NCI-H1436 (cell line): ENCODE measurements at places on chromosomes 4 and X.

DNA sequence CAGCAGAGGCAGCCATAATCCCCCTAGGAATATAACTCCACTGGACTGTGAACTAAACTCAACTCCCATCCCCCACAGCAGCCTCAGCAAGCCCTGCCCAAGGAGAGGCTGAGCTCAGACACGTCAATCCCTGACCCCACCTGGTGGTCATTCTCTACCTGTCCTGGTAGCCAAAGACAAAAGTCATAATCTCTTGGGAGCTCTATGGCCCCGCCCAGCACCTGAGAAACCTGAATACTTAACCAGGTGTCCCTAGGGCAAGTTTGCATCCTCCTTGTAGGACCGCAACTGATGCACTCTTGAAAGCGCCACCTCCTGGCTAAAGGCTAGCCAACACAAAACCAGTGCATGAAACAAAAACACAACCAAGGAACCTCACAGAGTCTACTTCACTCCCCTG, 18.4 kb downstream of the CT47B1 start:
- DNase-seq: no peak

DNA sequence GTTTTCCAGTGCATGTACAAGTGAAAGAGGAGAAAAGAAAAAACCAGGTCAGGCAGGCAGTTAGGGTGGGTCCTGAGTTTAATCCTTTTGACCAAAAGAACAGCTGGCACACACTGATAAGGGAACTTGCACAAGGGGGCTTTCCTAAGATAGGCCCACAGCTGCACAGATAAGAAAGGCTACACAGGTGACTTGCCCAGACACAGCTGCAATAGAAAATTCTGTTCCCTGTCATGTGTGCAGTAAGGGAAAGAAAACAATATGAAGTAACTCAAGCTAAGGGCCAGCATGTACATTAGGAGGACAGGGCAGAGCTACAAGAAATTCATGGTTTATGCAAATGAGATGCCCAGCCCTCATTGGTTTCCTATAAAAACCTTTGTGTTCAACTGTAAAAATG, 32.9 kb downstream of the LUZP4 start:
- no peak for DNase-seq

- no peak for DNase-seq
These were observed 26.4 kb downstream of the ADD1 start for GRCh38 chr4:2870082-2870481.

DNA sequence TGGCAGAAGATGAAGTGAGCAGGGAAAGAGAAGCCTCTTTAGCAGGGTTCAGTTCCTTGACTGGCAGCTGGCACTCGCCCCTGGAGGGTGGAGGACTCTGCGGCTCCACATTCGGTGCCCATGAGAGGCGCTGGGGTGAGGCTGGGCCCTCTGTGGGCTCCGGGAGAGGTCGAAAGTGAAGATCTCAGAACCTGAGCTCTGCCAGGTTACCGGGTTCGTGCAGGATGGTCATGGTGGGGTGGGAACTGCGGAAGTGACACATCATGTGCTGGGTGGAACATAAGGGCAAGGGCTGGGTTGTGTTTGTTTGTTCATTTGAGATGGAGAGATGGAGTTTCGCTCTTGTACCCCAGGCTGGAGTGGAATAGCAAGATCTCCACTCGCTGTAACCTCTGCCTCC, 44.2 kb downstream of the TRIM61 start:
- DNase-seq: no peak

- no peak for DNase-seq
These were observed 713.4 kb downstream of the PCDH18 start for GRCh38 chr4:136818811-136819330.

- DNase-seq: no peak
These were observed 35.4 kb downstream of the ARHGEF38 start for GRCh38 chr4:105587841-105588240.

- no peak for DNase-seq
These were observed 41.9 kb downstream of the SLC34A2 start for GRCh38 chr4:25697516-25697915.

DNA sequence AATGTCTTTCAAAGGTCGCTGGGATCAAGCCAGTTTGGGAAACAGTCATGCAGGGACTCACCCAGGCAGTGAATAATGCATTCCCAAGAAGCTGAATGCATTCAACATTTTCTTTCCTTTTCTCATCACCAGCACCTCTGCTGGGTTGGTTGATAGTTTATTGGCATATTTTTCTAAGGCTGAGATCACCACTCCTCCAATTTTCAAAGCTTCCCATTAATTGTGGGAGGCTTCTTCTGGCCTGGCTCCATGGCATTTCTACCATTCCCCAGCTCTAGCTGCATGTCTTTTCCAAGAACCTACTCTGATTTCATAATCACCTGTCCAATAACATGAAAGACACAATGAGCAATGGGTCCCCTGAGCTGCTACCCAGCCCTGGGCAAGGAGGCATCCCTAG, 35.8 kb downstream of the CHRDL1 start:
- DNase-seq: no peak

DNA sequence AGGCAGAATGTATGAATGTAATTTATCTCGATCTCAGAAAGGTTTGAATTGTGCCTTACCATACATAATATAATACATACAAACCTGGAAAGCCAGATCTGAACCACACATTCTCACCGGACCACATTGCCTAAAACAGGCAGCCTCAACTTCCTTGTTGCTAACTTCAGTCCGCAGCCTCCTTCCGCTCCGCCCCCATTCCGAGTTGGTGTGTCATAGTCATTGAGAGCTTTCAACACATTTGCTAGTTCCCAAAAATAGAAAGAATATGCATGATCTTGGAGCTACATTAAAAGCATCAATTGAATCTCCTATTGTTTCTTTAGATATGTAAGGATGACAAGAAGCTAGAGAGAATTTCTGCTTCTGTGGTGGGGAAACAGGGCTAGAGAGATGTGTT, 127.2 kb downstream of the ARHGEF9 start:
- DNase-seq: no peak

- DNase-seq: no peak
These were observed 2159.7 kb downstream of the PCDH7 start for GRCh38 chr4:32879913-32880312.

DNA sequence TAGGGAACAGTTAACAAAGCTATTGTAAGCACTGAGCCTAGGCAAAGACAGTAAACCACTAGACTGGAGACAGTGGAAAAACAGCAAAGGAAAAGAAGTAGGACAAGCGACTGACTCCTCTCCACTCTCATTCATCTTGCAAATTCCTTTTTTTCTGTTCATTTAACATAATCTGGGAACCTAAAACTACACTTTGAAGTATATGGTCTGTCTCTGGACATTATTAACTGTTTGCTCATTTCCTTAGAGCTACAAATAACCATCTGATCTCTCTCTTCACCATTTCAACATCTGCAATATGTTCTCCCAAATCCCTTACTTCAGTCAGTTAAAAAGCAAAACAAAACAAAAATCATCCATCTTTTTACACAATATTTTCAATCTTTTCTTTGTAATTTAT, 642 bp downstream of the HMGN5 start:
- no peak for DNase-seq

- no peak for DNase-seq
These were observed 21.1 kb downstream of the VSIG4 start for GRCh38 chrX:66018585-66019309.

GRCh38 chrX:69207216-69207615, 42.0 kb upstream of the PJA1 start:
- no peak for DNase-seq

GRCh38 chr4:123597586-123597985, 201.0 kb downstream of the SPRY1 start:
- DNase-seq: no peak

GRCh38 chr4:114273238-114273637, 293.8 kb upstream of the ARSJ start:
- DNase-seq: no peak

DNA sequence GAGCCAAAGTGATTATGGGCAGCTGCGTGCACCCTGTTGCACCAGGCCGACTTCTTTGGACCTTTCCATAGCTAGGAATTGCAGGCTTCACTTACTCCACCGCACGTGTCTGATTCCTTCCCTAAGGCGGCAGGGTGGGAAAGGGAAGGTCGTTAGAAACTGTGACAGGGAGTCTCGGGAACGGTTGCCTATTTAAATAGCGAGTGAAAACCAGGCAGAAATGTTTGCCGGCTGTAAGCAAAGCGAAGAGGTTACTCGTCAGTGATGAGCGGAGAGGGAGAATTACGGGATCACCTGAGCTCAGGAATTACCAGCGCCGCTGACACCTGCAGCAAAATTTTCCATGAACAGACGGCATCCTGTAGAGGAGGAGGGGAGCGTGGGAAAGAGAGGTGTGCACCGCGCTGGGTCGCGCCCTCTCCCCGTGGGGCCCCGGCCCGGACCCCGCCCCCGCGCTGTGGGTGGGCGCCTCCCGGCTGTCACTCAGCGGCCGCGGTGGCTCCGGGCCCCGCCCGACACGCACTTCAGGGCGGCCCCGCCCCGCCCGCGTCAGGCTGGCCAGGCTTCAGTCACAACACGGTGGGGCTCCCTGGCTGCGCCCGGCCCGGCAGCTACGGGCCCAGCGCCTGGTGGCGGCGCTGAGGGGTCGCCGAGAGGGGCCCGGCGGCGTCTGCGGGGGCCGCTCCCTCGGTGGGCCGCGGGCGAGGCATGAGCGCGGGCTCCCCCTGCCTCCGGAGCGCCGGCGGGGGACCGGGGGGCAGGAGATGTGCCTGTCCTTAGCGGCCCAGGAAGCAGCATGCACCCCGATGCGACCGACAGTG, at the start of gene SNX25:
Gene SNX25 (plus strand): TSS at position 568 of the 821 bp plus-strand sequence. CDS start 229 bp downstream, at position 797.
- DNase-seq: peak; percentile 66

- DNase-seq: no peak
These were observed 1.5 kb upstream of the ENPEP start for GRCh38 chr4:110474481-110474880.

GRCh38 chrX:133258481-133258880, 40.3 kb upstream of the TFDP3 start:
- DNase-seq: no peak

DNA sequence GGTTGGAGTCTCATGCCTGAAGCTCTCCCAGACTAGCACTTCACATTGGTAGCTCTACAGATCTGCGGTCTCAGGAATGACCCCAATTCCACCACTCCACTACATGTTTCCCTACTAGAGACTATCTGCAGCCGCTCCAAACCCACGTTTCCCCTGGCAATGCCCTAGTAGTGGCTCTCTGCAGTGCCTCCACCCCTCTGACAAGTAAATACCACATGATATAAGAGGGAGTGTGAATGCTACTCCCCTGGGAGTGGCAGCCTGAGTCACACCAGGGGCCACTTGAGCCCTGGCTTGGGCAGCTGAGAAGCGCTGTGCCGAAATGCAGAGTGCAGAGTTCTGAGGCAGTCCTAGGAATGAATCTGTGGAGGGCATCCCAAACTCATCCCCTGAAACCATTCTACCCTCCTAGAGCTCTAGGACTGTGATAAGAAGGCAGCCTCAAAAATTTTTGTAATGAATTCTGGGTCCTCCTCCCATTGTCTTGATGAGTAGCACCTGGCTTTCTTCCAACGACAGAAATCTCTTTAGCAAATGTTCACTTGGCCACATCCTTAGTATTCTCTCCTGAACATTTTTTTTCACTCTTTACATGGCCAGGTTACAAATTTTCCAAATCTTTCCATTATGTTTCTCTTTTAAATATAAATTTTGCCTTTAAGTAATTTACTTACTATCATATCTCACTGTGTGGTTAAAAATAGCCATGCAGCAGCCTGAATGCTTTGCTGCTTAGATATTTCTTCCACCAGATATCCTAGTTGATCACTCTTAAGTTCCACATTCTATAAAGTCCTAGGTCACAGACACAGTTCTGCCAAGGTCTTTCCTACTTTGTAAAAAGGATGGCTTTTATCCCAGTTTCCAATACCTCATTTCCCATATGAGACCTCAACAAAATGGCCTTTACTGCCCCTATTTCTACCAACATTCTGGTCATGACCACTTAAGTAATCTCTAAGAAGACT, 160.2 kb upstream of the CPEB2 start:
- DNase-seq: no peak

DNA sequence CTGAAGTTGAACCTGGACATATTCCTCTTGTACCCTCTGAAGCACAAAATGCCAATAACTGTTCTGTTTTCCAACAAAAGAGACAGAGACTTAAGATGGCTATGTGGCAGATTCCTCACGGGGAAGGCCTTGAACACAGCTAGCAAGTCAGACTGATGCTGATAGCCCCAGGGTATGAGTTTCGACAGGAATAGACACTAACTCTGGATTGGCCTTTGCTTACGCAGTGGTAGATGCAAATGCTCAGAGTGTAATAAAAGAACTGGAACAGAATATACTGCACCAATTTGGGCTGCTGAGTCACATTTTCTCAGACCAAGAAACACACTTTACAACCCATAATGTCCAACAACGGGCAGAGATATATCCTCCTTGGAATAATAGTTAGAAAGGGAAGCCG, 173.8 kb downstream of the DLG3 start:
- no peak for DNase-seq

DNA sequence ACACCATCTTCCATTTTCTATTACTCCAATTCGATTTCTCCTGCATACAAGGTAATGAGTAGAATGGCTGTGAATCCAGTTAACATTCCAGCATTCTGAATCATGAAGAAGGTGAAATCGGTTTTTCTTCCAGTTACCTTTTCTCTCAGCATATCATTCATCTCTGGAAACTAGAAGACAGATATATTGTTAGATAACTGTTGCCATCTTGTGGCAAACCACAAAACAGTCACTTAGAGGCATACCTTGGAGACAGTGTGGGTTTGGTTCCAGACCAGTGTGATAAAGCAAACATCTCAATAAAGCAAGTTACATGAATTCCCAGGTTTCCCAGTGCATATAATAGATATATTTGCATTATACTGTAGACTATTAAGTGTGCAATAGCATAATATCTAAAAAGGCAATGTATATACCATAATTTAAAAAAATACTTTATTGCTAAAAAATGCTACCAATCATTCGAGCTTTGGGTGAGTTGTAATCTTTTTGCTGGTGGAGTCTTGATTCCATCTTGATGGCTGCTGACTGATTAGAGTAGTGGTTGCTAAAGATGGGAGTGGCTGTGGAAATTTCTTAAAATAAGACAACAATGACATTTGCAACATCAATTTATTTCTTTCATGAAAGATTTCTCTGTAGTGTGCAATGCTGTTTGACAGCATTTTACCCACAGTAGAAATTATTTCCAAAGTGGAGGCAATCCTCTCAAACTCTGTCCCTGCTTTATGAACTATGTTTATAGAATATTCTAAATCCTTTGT, 82.1 kb downstream of the SLC39A8 start:
- DNase-seq: peak; percentile 32

- DNase-seq: no peak
These were observed 22.9 kb downstream of the APLN start for GRCh38 chrX:129631849-129632248.

DNA sequence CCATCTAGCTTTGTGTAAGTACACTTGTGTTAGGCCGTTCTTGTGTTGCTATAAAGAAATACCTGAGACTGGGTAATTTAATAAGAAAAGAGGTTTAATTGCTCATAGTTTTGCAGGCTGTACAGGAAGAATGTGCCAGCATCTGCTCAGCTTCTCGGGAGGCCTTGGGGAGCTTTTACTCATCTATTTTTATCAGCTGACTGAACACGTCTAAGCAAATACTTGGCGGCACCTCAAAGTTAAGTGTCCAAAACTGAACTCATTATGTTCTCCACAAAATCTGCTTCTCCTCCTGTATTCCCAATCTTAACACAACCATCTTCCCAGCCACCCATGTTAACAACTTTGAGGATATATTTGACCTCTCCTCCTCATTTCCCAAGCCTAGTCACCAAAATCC, 42.4 kb upstream of the GATB start:
- no peak for DNase-seq

GRCh38 chrX:45527834-45528233, 327.2 kb upstream of the DIPK2B start:
- no peak for DNase-seq
